ENCODE measurements at places on chromosomes 12 and 14.

- DNase-seq, result no peak
- no peak overlapping the region for H3K4me3 ChIP-seq
- H3K4me1 ChIP-seq, result peaks cover 29% of the 10 kb centered on the region
- no peaks in the 10 kb centered on the region for H3K36me3 ChIP-seq
- H3K27ac ChIP-seq, result no peak overlapping the region
- H3K27me3 ChIP-seq, result no peaks in the 10 kb centered on the region
Measured at GRCh38 chr14:75915045-75915444, 66.8 kb downstream of the TGFB3 start.

- no peak overlapping the region for H3K4me3 ChIP-seq
- no peaks in the 10 kb centered on the region for H3K27me3 ChIP-seq
- no peak for DNase-seq
- no peak overlapping the region for H3K27ac ChIP-seq
- no peaks in the 10 kb centered on the region for H3K36me3 ChIP-seq
Measured at GRCh38 chr14:36001936-36002335, 174.6 kb downstream of the PTCSC3 start.

DNA sequence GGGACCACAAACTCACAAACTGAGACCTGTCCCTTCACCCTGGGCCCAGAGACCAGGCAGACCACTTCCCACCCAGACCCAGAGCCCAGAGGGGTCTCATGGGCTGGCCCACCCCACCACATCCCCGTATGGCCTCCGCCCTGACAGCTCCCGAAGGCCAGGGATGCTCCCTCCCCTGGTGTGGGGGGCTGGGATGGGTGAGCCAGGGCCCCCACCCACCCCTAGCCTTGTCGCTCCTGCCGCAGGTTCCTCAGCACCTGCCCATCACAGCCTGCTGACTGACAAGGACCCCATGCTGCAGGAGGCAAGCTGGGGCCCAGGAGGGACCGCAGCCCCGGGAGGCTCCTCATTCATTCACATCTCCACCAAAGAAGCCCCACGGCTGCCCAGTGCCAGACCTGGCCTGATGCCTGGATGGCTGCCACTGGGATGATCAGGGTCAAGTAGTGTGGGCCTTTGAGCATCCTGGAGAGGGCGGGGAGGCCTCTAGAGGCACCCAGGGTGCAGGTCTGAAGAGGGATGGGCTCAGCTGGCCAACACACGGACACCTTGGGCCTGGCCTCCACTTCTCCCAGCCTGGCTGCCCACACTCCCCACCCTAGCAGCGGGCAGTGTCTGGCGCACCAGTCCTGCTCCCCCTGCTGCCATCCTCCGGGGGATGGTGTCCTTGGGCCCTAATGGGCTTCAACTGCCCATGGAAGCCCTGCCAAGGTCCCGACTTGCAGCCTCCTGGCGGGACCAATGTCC is 24.7 kb upstream of the GPR132 start:
- no peak overlapping the region for H3K27ac ChIP-seq

- peaks cover 5% of the 10 kb centered on the region for H3K4me1 ChIP-seq
- H3K27me3 ChIP-seq, result no peaks in the 10 kb centered on the region
- peaks cover 3% of the 10 kb centered on the region for H3K36me3 ChIP-seq
- no peak for DNase-seq
- no peak overlapping the region for H3K4me3 ChIP-seq
Measured at GRCh38 chr12:113898466-113898865, 67.7 kb downstream of the RBM19 start.

DNA sequence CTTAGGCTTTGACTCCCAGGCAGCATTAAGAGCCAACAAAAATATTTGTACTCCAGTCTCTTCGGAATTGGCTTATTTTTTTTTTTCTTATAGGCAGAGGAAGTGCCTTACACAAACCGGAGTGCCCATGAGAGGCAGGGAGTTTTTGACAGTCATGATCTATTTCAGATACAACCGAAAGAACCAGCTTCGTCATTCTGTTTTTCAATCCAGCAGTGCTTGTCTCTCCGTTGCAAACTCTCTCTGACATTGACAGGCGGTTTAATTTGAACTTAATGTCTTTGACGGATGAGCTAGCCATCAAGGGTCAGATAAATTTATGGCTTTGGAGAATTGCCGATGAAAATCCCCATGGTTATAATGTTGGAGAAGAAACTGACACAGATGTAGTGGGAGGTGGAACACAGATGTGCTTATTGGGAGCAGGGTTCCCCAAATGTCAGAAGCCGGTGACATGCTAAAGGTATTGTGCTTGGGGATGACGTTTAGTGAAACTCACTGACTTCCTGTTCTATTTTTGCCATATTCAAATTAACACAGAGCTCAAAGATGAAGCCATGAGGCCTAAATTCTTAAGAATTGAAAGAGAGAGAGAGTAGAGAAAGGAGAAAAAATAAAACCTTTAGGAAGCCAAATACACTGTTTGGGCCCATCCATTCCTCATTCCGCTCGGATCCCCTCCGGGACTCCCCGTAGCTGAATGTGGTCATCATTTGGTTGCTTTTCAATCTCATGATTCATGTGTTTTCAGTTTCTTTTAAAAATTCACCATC is 59.7 kb downstream of the PLXNC1 start:
- H3K4me3 ChIP-seq, result no peak overlapping the region
- no peak for DNase-seq
- H3K27ac ChIP-seq, result no peak overlapping the region
- H3K4me1 ChIP-seq, result peaks cover 27% of the 10 kb centered on the region
- H3K36me3 ChIP-seq, result no peaks in the 10 kb centered on the region

Data from GM23338 (cell line).